ENCODE measurements at places on chromosomes 6 and 20.
A peak's percentile ranks its signal among the peaks of the same experiment; 100 is the strongest.

DNA sequence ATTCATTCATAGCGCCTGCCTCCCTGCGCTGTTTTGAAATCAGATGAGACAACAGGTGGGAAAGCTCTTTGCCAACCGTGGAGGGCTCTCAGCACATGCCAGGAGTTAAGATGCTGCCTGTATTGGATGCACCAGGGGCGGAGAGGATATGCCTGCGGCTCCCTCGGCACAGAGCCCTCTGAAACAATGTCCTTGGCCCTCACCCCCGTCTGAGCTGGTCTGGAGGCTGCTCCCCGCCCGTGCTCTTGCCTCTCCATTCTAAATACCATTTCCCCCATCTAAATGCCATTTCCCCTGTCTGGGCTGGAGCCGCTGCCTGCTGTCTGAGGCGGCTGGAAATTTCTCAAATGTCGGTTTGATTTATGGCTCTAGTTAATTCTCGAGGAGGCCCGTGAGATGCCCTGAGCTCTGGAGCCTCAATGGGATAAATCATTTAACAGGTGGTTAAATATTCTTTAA lies 50.8 kb upstream of the MLN start:
- DNase-seq: no peak

DNA sequence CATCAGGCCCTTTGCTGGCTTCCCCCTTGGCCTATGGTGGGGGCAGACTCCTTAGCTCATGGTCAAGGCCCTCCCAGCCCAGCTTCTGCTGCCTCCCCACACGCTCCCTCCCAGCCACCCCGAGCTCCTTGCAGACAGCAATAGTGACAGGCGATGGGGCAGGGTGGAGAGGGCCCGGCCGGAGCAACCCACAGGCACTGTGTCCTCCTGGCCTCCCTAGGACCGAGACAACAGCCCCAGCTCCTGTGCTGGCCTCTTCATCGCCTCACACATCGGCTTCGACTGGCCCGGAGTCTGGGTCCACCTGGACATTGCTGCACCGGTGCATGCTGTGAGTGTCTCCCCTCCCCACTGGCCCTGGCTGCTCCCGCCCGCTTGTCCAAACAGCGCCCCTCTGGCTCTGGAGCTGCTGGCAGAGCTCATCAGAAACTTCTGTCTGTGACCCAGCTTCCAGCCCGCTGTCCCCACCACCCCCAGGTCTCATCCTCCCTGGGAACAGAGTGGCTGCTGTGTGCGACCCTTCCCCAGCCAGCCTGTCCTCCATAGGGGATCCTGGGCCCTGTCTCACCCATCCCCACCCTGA lies 21.8 kb downstream of the NPEPL1 start:
- DNase-seq: no peak

DNA sequence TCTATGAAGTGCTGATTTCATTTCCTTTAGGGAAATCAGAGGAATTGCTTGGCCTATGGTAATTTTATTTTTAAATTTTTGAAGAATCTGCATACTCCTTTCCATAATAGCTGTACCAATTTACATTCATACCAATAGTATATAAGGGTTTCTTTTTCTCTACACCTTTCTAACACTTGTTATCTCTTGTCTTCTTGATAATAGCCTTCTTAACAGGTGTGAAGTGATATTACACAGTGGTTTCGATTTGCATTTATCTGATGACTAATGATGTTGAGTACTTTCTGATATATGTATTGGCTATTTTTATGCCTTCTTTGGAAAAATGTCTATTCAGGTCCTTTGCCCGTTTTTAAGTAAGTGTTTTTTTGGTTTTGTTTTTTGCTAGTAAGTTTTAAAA lies 40.8 kb downstream of the SMAP1 start:
- DNase-seq: no peak

DNA sequence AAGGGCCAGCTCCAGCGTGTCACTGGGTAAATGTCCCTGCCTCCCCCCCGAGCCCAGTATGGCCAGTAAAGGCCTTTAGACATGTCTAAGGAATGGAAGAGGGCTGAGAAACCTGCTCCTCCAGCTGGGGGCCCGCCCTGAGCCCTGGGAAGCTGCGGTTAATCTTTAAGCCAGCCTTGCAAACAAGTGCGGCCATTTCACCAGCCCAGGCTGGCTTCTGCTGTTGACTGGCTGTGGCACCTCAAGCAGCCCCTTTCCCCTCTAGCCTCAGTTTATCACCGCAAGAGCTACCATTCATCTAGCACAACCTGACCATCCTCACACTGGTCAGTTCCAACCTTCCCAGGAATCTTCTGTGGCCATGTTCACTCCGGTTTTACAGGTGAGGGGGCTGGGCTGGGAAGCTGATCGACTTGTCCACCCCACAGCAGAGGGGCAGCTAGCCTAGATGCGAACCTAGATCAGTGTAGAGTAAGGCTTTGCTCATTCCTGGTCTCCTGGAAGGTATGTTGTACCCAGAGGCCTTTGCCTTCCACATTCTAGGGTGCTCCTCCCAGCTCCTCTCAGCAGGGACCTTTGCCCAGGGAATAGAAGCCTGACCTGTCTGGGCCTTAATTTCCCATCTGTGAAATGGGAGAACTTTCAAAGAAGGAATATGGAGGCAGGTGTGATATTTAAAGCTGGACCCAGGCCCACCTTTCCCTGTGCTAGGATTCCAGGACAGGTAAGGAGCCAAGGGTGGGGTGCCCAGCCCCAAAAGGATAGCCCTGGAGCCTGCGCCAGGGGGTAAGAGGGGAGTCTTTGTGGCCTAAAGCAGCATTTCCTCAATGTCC lies 1.2 kb upstream of the SRC start:
- DNase-seq: no peak

DNA sequence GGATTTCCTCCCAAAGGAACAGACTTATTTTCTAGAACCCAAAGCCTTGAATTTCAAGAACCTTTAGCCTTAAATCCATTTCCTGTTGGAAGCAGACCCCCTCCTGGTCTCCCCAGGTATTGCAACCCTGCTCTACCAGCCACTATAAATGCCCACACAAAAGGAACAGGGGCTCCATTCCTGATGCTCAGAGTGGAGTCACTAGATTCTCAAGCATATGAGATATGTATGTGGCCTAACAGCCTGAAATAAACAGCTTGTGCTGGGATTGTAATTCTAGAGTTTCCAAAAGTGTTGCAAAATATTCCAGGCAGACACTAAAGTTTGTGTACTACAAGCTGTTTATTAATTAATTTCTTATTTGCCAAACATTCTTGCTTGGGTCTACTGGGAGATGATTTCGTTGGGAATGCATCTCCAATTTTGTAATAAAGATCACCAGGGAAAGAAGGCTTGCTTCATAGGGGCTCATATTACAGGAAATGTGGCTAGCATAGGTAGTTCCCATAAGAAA lies 44.8 kb downstream of the RIPOR3 start:
- DNase-seq: no peak

DNA sequence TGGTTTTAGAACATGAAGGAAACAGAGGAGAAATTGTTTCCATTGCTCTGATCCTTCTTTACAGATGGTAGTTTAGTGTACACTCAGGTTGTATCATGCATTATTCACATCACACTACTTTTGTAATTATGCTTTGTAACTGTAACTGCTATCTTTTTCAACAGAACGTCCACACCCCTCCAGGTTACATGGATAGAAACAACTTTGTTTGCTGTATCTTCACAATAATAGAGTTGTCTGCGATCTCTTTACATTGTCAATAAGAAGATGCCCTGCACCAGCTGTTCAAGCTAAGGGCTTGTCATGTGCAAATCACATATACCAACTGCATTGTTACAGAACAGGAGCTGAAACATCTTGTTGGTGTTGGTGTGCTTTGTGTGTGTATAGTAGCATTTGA lies 67.9 kb upstream of the MAP7 start:
- DNase-seq: no peak

DNA sequence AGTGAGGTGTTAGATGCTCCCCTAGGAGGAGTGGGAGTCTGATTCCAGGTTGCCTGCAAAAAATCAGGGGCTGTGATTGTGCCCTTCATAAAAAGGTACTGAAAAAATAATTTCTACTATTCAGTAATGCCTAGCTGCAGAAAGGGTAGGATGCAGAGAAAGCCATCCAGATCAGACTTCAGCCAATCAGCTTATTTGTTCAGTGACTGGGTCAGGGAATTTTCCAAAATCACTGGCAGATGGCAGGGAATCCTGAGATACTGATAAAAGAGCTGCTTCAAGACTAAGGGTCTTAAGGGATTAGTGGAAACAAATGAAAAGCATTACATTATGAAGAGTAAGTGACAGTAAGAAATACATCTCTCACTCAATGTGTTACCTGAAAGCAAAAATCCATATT lies 42.8 kb upstream of the MTRF1L start:
- no peak for DNase-seq

DNA sequence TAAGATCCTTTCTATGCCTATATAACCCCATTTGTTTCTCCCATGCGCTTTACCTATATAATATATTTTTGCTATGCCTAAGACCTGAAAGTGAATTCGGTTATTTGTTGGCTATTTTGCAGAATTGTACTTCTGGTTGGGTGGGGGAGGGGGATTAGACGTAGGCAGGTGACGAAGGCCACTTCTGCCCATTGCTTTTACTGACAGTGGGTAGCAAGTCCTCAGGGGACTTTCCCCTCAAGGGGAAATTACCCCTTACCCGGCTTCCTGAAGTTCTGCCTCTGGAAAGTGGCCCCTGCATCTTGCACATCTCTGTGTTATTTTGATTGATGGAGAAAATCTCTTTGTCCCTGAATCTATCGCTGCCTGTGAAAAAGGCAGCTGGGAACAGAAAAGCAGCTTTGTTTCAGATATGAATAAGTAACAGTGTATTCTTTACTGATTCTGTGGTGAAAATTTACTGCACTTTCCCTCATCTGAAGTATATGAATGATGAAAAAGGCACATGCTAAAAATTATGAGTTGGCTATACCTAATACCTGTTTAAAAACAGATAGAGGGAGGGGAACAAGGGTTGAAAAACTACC lies 133.9 kb downstream of the UTRN start:
- DNase-seq: no peak

DNA sequence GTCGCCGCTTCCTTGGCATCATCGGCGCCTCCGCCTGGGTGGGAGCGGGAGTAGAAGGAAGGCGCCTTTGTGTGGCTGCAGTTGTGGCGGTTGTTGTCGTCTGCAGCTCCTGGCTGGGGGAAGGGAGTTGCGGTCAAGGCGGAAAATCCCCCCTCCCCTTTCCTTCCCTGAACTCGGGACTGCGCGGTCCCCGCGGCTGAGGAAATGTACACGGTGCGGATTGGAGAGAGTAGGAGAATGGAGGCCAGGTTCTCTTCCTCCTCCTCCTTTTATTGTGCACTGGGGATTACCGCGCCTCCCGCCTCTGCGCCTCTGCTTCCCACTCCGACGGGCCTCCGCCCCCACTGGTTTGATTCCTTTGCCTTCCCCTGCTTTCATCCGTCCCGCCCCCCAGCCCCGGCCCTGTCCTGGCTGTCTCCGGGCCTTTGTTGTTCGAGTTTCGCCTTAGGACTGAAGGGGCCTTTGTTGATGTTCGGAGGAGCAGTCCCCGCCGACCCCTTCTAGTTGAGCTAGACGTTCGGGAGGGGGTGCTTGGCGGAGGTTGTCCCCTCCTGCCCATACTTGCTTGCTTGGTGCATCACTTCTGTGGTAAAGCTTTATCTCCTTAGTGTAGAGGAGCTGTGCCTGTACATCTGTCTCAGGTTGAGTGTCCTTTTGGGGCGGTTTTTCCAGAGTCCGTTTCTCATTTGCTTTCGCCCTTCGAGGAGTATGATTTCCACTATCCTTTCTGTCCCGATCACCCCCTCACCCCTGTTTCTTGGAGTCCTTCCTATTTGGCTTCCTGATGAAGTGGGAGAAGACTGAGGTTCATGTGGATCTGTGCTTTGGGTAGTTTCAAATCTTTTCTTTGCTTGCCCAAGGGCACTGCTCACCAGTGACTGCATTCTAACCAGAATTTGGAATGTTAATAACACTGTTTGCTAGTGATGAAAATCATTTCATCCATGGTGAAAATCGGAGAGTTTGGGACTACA lies 764 bp downstream of the ZNF292 start:
- DNase-seq: peak; percentile 43

GRCh38 chr20:25273046-25273445 lies 25.2 kb downstream of the PYGB start:
- no peak for DNase-seq

DNA sequence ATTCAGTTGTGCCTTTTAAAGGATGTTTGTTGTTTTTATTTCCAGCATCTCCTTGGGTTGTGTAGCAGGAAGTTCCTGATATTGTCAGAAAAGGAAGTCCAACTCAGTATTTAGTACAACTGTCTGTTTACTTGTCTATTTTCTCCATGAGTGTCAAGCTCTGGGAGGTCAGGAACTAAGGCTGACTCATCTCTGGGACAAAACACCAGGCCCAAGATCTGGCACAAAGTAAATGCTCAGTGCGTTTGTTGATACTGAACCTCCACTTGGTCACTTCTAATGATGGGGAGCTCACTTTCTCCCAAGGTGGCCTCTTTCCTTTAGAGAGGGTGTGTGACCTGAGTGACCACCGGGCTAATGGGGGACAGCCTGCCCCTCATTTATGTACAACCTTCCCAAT lies 12.6 kb upstream of the PIGU start:
- DNase-seq: no peak

DNA sequence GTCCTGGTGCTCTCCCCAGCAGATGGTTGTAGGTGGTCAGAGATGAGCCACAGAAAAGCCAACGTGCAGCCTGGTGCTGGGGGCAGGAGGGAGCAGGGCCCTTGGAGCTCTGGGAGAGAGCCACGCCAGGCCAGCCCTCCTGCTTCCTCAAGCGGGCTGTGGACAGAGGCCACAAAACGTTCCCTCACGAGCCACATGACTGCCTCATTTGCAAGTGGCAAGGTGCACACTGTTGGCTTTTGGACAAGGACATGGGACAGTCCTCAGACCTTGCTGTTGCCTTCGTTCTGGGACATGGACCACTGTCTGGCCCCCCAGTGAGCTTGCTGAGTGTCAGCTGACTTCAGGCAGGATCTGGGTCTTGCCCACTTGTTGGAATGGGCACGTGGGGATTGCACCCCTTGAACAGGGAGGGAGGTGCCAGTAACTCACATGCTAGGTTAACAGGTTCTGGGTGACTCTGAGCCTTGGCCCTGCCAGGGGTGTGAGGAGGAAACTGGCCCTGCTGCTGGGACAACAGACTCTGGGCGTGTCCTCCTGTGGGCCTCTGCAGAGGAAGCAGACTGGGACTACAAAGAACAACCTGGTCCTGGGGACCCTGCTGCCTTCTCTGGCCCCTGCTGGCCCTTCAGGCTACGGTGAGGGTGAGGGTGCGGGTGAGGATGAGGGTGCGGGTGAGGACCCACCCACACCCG lies 2.6 kb downstream of the SLCO4A1 start:
- DNase-seq: no peak

GRCh38 chr20:41133709-41134361 lies 3.5 kb upstream of the PLCG1 start:
- DNase-seq: no peak

Measured in AML-193 (cell line).